NCI-H2227 treated with DMSO at 0.1 percent for 48 hours (cell line): ENCODE measurements at places on chromosomes 3 and 15.

GRCh38 chr3:22895671-22896070 is 307.5 kb upstream of the UBE2E2 start:
- DNase-seq = no peak

DNA sequence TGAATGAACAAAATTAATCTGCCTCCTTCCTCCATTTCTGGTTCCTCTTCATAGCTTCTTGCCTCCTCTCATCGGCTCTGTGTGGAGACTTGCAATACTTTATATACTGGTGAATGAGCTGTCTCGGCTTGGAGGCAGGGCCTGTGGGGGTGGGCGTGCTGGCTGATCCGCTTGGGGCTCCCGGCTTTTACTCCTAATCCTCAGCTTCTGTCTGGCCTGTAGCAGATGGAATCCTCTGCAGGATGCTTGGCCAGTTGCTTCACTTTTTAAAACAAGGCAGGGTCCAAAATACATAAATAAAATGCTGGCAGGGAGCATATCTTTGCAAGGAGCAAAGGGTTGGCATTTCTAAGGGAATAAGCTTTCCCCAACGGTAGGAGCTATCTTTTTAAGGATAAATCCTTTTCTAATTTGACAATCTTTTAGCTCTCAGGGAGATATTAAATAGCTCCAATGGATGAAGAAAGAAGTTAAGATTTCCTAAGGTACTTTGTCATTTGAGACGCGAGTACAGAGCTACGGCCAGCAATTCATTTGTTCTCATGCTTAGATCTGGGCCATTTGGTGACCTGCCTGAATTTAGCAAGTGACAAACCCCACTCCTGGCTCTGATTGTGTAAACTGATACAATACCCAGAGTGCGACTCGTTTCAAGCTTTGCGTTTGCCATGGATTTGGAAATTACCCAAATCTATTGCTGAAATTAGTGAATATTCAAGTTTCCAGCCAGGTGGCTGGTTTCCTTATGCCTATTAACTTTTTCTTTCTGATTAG is 18.9 kb downstream of the SV2B start:
- DNase-seq = no peak

DNA sequence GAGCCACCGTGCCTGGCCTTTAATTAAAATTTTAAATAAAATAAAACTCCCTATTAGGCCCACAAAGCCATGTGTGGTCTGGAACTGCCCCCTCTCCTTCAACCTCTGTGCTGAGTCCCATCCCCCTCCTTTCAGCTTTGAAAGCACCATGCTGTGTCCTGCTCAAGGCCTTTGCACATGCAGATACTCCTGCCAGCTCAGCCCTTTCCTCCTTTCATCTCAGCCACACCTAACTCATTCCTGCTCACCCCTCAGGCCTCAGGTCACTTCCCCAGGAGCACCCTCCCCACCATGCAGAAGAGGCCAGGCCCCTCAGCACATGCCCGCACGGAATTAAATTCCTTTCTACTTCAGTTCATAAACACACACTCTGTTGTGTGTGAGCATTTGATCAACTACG is 28.1 kb downstream of the ATRIP start:
- no peak for DNase-seq

- DNase-seq = peak; percentile 80
Observed at GRCh38 chr15:23857028-23857641, 170.0 kb upstream of the NDN start.

- DNase-seq = no peak
Observed at GRCh38 chr15:64310036-64310435, 45.9 kb downstream of the CSNK1G1 start.

- DNase-seq = no peak
Observed at GRCh38 chr3:158279609-158280008, 169.7 kb downstream of the RSRC1 start.

DNA sequence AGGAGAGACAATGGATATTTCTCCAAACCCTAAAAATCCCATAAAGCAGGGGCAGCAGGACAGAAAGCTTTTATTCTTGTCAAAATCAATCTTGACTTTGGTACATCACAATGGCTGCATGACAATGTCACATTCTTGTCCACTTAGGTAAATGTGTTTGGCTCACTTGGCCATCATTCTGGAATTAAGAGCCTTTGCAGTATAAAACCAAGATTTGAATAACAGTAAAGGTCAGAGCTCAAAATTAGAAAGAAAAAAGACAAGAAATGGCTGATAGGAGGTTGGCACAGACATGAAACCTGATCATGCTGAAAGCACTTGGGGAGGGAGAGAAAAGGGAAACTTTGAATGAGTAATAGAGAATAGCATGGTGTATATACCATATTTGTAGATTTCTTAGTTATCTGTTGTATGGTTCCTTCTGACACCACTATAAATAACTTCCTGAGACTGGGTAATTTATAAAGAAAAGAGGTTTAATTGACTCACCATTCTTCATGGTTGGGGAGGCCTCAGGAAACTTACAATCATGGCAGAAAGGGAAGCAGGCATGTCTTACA is 158.5 kb upstream of the SGO1 start:
- DNase-seq = no peak

GRCh38 chr3:57434041-57434440 is 110.1 kb downstream of the DNAH12 start:
- peak; percentile 43 for DNase-seq

GRCh38 chr3:193743702-193744047 is 150.7 kb downstream of the OPA1 start:
- DNase-seq = no peak

GRCh38 chr15:59457103-59457502 is 19.1 kb downstream of the FAM81A start:
- no peak for DNase-seq

DNA sequence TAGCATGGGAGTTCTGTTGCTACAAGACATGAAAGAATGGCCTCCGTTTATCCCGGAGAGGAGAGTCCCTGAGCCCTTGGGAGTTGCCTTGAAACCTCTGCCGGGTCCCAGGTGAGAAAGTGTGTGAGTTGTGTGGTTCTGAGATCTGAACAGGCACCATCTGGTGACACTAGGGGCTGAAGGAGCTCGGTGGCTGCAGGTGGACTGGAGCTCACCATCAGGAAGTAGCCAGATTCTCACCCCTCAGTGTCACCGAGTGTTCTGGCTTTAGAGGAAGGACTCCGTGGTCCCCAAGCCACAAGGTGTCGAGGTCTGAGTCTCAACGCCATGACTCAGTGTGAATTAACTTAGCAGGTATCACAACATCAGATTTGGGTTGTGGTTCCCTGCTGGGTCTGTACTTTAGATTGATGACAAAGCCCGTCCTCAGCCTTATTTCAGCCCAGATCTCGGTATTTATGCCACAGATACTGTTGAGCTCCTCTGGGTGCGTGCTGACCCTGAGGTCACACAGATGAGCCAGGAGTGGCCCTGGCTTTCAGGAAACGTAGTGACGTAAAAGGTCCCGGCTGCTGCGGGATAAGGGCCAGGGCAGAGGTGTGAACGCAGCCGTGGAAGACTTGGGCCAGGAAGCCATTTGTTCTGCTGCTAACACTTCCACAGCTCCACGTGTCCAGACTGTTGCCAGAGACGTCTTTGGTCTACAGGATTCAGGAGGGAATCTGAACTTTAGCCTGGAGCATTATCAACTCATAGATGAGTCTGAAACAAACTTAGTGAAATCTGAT is 54.4 kb downstream of the PGPEP1L start:
- no peak for DNase-seq

DNA sequence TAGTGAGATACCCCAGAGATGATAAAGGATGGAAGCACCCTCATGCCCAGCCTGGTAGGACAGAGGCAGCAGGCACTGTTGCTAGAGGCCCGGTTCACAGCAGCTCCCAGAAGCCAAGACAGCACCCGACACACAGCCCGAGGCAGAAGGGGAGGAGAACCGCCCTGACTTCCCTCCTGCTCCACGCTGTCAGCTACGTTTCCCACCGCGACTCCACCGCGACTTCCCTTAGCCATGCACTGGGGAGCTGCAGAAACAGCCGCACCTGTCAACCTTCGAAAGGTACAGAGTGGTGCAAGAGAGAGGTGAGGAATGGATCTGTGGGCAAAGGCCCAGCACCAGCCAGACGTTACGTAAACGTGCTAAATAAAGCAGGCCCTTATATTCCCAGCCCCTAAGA is 529.2 kb downstream of the GABRG3 start:
- no peak for DNase-seq

GRCh38 chr15:96416934-96417759 is 86.6 kb downstream of the NR2F2 start:
- DNase-seq = no peak

GRCh38 chr15:73930371-73930770 is 4.1 kb downstream of the LOXL1 start:
- no peak for DNase-seq

GRCh38 chr3:136694321-136694720 is 57.9 kb downstream of the STAG1 start:
- no peak for DNase-seq

DNA sequence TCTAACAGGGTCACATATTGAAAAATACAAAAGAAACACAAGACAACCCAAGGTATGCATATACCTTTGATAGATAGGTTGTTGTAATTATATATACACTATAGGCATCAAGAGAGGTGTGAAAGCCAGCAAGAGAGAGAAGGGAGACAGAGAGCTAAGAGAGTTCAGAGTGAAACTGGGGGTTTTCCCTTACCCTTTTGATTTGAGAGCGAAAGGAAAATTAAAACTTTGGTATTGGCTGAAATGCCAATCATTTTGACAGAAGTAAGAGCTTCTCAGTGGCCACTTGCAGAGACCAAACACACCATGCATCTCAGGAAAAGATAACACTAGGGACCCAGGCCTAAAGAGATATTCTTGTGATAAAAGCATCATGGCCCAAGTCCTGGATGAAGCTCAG is 183.6 kb downstream of the SHOX2 start:
- no peak for DNase-seq

- DNase-seq = no peak
Observed at GRCh38 chr3:53104762-53105161, 25.5 kb downstream of the RFT1 start.

GRCh38 chr3:14549256-14549919 is 9.2 kb upstream of the GRIP2 start:
- no peak for DNase-seq
